NCI-H2081 treated with DMSO at 0.1 percent for 48 hours (cell line): ENCODE measurements at places on chromosomes 6 and 20.

GRCh38 chr20:57265997-57266290 is 497 bp downstream of the BMP7 start:
- DNase-seq = no peak

GRCh38 chr6:145110109-145110508 is 625.2 kb downstream of the EPM2A start:
- DNase-seq = no peak

- DNase-seq = no peak
Measured at GRCh38 chr6:8180327-8181159, 78.2 kb upstream of the EEF1E1 start.

DNA sequence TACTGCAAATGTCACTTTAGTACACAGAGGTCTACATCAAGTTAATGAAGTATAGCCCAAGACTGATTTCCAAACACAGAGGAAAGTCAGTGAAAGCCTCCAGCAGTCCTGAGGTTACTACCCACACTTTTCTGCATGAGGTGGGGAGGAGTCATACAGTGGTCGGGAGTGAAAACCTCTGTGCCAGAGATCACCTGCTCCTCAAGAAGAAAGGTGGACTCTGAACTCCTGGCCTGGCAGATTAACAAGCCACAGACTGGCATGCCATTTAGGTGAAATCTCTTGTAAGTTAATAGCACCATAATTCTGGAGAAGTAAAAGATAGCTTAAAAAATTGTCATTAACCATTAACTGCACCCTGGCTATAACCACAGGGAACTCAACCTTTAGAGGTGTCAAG is 125.0 kb upstream of the LAMP5 start:
- no peak for DNase-seq

DNA sequence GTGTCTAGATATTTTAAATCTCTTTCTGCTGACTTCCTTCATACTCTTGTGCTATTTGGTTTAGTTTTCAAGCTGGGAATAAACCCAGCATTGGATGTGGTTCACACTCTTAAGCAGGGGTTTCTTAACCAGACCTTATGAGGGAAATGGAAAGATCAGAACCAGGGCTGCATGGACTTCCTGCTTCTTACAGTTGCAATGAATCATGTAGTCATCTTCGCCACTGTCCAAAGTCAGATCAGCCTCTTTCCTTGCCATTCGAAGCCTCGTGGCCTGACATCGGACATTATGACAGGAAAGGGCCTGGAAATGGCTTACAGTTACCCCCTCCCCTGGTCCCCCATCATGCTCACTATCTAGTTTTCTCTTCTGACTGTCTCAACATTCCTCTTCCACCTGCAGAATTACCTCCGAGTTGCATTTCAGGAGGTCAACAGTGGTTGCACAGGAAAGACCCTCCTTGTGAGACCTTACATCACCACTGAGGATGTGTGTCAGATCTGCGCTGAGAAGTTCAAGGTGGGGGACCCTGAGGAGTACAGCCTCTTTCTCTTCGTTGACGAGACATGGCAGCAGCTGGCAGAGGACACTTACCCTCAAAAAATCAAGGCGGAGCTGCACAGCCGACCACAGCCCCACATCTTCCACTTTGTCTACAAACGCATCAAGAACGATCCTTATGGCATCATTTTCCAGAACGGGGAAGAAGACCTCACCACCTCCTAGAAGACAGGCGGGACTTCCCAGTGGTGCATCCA is 16.8 kb upstream of the NAA20 start:
- DNase-seq = no peak

- DNase-seq = no peak
Measured at GRCh38 chr20:11394145-11394833, 523.4 kb upstream of the BTBD3 start.
